Stimulated activated CD4-positive, alpha-beta T cell treated with anti-CD3 and anti-CD28 coated beads, Interleukin-15, amount 100 ng/mL, for 1 hour (primary cell): ENCODE measurements at places on chromosomes 11 and 22.

GRCh38 chr11:65584723-65585171 is 8.9 kb downstream of the EHBP1L1 start:
- no peak for DNase-seq

GRCh38 chr11:1048375-1049070 is 12.0 kb upstream of the MUC6 start:
- DNase-seq = no peak

- no peak for DNase-seq
Measured at GRCh38 chr11:66219846-66220565, 48.4 kb upstream of the RAB1B start.

- no peak for DNase-seq
Measured at GRCh38 chr11:962688-963087, 37.0 kb downstream of the AP2A2 start.

DNA sequence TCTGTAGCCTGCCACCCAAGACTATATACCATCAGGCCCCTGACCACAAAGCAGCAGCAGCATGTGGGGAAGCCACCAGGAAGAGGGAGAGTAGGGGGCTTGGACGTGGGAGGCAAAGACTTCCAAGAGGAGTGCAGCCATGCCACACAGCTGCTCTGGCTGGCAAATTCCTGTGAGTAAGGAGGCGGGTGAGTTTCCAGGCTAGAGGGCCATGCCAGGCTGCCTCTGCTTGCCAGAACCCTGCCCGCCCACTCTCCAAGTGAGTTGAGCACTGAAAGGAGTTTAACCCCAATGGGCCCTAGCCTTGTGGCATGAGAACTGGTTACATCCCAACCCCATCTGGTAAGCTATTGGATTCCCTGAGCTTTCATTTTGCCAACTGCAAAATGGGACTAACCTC is 4.7 kb upstream of the DGAT2 start:
- no peak for DNase-seq

GRCh38 chr11:100515087-100515486 is 172.0 kb upstream of the ARHGAP42 start:
- no peak for DNase-seq

- no peak for DNase-seq
Measured at GRCh38 chr11:109062445-109062844, 359.5 kb upstream of the C11orf87 start.
